Fibroblast of the aortic adventitia (primary cell): ENCODE measurements at places on chromosomes 16 and 17. TPM values are rescaled to one million over a fixed set of nuclear protein-coding genes. Genes with fewer than 3 reads are reported as not detected.

- peak; percentile 84 for DNase-seq
These were observed 28.0 kb downstream of the CUEDC1 start for GRCh38 chr17:57927048-57927723.

The TP53TG3F gene
- total RNA-seq = not detected in 2 replicates

- DNase-seq = no peak
These were observed 18.2 kb upstream of the KCNJ12 start for GRCh38 chr17:21357696-21358656.

The CETP gene
- total RNA-seq = not detected in 2 replicates

DNA sequence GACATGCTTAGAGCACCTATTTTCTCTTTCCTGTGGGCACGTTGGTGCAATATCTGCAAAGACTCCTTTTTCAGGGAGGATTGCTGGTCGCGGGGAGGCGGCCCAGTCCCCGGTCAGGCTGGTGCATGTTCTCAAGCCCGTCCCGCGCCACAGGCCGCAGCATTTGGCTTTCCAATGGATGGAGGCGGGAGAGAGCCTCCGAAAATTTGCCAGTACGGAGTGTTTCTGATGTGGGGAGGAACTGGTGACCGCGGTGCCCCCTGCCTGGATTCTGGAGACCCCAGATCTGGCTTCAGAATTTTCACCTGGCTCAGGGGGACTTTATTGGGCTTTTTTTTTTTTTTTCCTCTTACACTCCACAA lies 2.3 kb downstream of the CMIP start:
- peak; percentile 32 for DNase-seq

GRCh38 chr17:71163121-71163812 lies 957.6 kb upstream of the SOX9 start:
- no peak for DNase-seq

DNA sequence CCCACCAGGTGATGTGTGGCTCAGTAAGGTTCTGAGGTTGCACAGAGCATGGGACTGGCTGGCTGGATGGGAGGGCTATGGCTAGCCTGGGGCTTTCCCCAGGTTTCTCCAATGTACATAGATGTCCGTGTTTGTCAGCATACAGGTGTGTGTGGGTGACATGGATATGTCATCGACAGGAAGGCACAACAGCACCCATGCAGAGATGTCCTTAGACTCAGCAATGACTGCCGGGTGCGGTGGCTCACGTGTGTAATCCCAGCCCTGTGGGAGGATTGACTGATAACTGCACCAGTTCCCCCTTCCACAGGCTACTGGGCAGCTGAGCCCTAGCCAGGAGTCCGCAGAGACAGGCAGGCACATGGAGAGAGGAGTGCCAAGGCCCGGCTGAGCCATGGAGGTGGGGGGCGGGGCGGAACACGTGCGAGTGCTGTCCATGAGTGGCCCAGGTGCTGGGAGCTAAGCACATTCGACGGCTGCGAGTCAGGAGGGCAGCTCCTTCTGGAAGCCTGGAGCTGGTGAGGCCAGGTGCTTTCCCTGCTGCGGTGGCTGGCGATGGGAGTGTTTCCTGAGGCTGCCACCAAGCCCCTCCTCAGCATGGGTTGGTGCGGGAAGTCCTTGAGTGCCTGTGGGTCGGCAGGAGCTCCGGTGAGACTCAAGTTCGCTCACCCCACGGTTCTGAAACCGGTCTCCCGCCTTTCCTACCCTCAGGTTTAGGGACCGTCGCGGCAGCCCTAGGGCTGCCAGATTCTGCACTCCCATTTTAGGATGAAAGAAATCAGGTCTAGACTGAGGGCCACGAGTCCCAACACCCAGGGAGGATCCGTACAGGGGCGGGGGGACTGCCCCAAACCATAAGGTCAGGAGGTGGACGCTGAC lies 858 bp upstream of the ASPSCR1 start:
- DNase-seq = no peak

- DNase-seq = no peak
These were observed 13.3 kb downstream of the MIEN1 start for GRCh38 chr17:39716879-39717536.

DNA sequence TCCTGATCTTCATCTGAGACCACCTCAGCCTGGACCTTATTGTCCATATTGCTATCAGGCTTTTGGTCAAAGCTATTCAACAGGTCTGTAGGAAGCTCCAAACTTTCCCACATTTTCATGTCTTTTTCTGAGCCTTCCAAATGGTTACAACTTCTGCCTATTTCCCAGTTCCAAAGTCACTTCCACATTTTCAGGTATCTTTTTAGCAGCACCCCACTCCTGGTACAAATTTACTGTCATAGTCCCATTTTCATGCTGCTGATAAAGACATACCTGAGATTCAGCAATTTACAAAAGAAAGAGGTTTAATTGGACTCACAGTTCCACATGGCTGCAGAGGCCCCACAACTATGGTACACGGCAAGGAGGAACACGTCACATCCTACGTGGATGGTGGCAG lies 815.5 kb downstream of the KCNJ2 start:
- DNase-seq = no peak

The ABCA9 gene
- 122 and 235 TPM in 2 replicates for total RNA-seq

The SULT1A2 gene
- total RNA-seq = 3.3 TPM in 1 of 2 replicates, not detected in the other

The BRCA1 gene
- total RNA-seq = 13.0 and 44.6 TPM in 2 replicates

The KRT31 gene
- 0.09 TPM in 1 of 2 replicates, not detected in the other for total RNA-seq

DNA sequence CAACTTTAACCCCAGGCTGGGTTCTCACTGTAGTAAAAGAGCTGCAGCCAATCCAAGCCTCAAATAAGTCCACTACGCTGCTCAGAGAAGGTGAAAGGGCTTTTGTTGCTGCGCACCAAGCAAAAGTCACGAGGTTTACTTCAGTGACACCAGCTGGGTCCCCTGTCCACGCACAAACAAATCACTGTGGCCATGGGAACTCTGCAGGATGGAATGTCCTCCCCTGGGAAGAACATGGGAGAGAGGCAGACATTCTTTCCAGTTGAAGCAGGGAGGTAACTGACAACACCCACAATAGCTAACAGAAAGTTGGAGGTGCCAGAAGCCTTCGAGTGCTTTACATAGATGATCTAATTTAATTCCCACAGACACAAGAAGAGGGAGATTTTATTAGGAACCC lies 181.9 kb downstream of the PMP22 start:
- no peak for DNase-seq

The HCRT gene
- not detected in 2 replicates for total RNA-seq

DNA sequence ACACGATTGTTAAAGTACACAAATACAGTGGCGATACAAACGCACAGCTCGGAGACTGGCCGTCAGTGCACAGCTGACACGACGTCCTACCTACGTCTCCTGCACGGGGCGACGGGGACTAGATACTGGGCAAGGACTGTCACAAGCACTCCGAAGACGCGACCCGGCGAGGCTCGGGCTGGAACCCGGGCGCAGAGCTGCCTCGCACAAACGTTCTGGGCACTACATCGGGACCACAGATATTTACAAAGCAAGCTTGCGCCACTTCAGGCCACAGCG lies 13.8 kb downstream of the SLC16A3 start:
- DNase-seq = no peak

- no peak for DNase-seq
These were observed 6.4 kb downstream of the CD300LB start for GRCh38 chr17:74524653-74525464.

- no peak for DNase-seq
These were observed 6.4 kb downstream of the IRF8 start for GRCh38 chr16:85905110-85906095.

The VWA3A gene
- 0.18 TPM in 1 of 2 replicates, not detected in the other for total RNA-seq

The TMEM208 gene
- 21.8 and 24.3 TPM in 2 replicates for total RNA-seq

DNA sequence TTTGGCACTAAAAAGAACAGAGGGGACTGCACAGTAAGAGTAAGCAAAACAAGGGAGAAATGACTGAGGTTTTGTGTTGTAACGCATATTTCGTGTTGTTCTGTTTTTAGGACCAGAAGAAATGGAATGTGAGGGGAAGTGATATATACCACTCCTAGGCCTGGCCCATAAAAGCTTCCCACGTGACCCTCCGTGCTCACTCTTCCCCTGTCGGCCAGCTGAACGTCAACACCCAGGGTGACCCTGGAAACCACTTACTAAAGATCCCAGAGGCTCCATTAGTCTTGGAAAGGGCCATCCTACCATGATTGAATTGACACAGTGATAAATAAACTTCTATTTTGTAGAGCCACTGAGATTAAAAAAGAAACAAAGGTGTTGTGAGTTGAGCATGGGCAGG lies 79.8 kb downstream of the HELZ start:
- DNase-seq = peak; percentile 4

GRCh38 chr16:55559233-55559632 lies 7.3 kb upstream of the CAPNS2 start:
- peak; percentile 80 for DNase-seq

GRCh38 chr16:48559462-48560211 lies 50.3 kb downstream of the N4BP1 start:
- DNase-seq = no peak

GRCh38 chr17:15900871-15901270 lies 44.1 kb upstream of the ADORA2B start:
- no peak for DNase-seq

The LRRC37A gene
- 1.4 and 2.3 TPM in 2 replicates for total RNA-seq

- no peak for DNase-seq
These were observed 6.7 kb upstream of the MPP3 start for GRCh38 chr17:43839670-43840108.

The OMG gene
- 0.63 and 3.9 TPM in 2 replicates for total RNA-seq

The KIF2B gene
- not detected in 2 replicates for total RNA-seq

DNA sequence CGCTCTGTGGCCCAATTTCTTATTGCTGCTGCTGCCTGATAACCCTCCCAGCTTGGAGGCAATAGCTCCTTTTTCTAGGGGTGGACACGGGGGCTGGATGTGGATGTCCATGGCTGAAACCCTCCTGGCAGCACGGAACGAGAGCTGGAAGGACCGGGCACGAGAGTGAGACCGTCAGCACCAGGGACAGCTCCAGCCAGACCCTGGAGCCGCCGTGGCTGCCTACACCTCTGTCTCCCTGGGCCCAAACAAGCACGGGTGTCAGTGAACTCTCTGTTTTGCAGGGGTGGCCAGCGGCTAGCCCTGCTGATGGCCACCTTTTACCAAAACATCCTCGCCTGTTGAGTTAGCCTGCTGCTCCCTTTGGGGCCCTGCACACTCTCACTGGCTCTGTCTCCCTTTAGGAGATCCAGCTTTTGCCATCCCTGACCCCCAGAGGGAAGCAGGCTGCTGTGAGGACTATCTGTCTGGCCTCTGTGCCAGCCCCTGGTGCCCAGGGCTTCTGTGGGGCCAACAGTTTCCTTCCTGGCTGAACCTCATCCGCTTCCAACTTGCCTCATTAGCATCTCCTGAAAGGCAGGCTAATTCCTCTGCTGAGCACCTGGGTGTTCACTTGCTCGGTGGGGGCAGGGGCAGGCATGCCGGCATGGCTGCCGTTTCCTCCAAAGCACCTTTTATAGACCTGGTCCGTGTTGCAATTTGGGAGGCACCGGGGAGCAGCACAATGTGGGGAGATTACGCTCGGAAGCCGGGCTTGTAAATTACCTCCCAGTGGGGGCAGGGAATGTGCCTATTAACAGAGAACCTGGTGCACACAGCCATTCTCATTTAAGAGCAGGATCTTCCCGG lies 118.1 kb downstream of the ENGASE start:
- peak; percentile 21 for DNase-seq

- DNase-seq = no peak
These were observed 435.5 kb downstream of the CA10 start for GRCh38 chr17:51722994-51723393.

The MYCBPAP gene
- 0.99 and 1.7 TPM in 2 replicates for total RNA-seq

The CORO1A gene
- total RNA-seq = 1.9 and 2.8 TPM in 2 replicates

GRCh38 chr17:79548116-79548515 lies 62.7 kb downstream of the RBFOX3 start:
- no peak for DNase-seq

- DNase-seq = peak; percentile 63
These were observed 17.9 kb downstream of the IGFBP4 start for GRCh38 chr17:40460968-40461731.

The NPIPA3 gene
- 0.54 TPM in 1 of 2 replicates, not detected in the other for total RNA-seq

The CLEC19A gene
- total RNA-seq = not detected in 2 replicates

DNA sequence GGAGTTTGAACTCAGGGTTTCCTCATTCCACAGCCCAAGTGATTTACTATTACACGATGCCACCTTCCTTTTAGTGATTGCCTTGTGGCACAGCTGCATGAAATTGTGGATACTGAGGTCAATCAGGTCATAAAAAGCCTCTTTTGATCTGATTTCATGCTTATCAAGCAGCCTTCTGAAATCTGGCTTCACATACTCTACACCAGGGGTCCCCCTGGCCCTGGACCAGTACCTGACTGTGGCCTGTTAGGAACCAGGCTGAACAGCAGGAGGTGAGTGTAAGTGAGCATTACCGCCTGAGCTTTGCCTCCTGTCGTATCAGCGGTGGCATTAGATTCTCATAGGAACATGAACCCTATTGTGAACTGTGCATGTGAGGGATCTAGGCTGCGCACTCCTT lies 13.8 kb downstream of the SLFN5 start:
- DNase-seq = no peak

GRCh38 chr17:10556301-10557005 lies 7.0 kb upstream of the MYH2 start:
- no peak for DNase-seq
